ENCODE measurements at places on chromosomes 13 and 19.

- peak; percentile 97 for DNase-seq
Observed at GRCh38 chr19:13154911-13155471, 4.8 kb downstream of the IER2 start.

DNA sequence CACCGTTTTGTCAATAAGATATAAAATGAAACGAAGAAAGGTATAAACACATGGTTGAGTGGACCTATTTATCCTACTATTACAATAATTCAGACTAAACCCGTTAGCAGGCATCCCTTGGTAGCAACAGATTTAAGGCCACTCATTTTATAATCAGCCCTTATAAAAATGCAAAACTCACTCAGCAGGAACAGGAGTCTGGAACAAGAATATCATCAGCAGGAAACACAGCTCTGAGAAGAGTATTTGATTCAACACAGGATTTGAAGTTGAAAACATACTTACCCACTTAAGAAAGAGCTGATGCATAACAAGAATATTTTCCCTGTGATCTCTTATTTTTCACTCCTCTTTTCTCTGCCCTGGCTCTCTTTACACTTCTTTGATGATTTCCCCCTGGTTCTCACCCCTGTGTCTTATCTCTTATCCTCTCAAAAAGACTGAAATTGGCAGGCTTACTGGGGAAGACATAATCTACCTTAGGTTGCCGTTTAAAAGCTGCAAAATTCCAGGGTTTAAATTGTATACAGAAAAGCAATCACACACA is 1722.7 kb downstream of the SLITRK5 start:
- no peak for DNase-seq

GRCh38 chr19:2108251-2109016 is 11.7 kb downstream of the IZUMO4 start:
- DNase-seq: no peak

DNA sequence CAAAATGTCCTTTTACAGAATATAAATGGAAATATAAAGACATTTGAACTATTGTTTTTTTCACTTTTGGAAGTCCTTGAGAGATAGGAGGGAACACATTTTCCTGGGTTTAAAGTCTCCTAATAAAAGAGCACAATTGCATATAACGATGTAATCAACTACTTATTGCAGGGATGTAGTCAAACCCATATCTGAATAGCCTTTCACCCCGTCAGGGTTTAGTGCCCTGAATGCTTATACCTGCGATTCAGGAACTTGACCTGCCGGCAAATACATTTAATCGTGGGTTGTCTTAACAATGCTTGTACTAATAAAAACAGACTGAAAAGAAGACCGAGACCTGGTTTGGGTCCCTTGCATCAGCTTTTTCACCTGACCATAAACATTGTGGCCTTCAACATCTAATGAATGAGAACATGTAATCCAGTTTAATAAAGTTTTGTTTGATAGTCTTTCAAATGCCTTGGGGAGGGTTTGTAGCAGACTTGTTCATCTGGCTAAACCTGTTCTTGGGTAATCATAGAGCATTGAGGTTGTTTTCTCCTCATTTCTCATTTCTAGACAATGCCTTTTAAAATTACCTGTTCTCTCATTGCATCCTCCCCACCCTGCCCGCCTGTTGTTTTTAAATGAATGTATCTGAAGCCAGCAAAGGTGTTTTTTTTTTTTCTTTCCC is 7.0 kb downstream of the KLF5 start:
- peak; percentile 66 for DNase-seq

GRCh38 chr13:39196965-39197646 is 158.8 kb downstream of the NHLRC3 start:
- no peak for DNase-seq

DNA sequence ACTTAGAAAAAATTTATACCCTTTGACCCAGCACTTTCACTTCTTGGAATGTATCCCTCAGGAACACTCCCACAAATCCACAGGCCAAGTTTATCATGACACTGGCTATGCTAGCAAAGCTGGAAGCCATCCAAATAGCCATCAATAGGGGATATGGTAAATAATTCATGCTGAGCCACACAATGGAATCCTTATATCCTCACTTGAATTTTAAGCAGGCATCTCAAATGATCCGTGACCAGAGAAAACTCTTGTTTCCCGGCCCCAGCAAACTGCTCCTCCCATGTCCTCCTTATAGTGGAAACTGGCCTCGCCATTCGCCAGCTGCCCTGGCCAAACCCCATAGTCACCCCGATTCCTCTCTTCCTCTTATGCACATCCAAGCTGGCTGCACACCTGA is 37.6 kb downstream of the GRIK5 start:
- no peak for DNase-seq

GRCh38 chr19:38691938-38692457 is 44.5 kb downstream of the ACTN4 start:
- no peak for DNase-seq

- DNase-seq: no peak
Observed at GRCh38 chr13:112934078-112934477, 34.9 kb upstream of the MCF2L start.

- DNase-seq: no peak
Observed at GRCh38 chr19:16032509-16033135, 43.7 kb upstream of the TPM4 start.

DNA sequence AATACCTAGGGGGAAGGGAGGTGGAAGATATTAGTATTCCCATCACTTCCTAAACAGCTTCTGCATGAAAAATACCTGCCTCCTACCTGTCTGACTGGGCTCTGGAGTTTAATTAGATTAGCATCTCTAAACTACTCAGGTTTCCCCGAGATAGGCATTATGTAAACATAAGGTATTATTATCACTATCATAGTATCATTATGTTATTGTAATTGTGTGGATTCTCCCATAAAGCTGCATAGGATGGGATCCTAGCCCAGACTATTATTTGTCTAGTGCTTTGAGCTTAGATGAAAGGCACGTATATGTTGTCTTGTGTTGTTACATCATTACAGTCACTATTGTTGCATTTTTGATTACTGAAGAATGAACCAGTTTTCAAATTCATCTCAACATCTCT is 115.2 kb upstream of the SOX21 start:
- no peak for DNase-seq

DNA sequence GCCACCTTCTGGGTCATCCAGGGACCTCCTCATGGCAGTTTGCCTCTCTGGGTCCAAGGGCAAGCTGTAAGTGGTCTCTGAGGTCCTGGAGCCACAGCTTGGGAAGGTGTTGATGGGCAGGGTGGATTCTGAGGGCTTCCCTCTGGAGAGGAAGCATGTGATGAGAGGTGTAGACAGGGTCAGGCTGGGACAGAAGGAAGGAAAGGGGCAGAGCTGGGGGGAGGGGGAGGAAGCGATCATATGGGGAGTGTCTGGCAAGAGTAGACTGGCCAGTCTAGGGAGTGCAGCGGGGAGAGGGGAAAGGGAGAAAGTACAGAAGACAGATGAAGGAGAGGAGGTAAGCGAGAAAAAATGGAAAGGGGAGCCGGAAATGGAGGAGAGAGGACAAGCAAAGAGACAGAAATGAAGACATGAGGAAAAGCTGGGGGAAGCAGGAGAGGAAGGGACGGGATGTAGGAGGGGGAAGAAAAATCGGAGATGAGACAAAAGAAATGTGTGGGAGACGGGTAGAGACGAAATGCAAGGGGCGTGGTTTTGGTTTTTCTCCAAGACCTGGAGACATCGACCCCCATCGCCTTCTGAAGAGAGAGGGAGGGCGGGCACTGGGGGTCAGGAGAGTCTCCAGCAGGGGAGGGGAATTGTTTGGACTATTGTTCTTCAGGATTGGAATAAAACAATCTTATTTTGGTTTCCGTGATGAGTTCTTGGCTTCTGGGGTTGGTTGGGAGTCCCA is 26.6 kb downstream of the ZSWIM9 start:
- no peak for DNase-seq

- no peak for DNase-seq
Observed at GRCh38 chr13:49441846-49442245, 2.0 kb downstream of the CAB39L start.

DNA sequence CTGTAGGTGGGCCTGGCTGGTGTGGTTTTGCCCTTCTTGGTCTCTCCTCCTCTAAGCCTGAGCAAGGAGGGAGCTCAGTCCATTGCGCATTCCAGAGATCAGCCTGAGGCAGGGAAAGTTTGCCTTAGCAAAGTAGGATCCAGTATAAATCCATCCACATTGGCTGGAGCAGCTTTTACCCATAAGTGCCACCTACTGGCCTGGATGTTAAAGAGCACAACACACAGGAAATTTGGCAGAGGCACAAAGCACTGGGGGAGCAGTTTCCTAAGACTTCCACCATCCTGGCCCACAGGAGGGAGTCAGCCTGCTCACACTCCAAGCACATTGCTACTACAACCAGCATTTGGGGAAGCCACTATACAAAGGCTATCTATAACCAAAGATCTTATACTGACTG is 1124.2 kb downstream of the SLITRK1 start:
- DNase-seq: no peak

- DNase-seq: no peak
Observed at GRCh38 chr13:46039411-46040182, 12.9 kb downstream of the ZC3H13 start.

All from colonic mucosa (tissue), 4 donors.